ENCODE measurements at places on chromosomes 1 and 21.

DNA sequence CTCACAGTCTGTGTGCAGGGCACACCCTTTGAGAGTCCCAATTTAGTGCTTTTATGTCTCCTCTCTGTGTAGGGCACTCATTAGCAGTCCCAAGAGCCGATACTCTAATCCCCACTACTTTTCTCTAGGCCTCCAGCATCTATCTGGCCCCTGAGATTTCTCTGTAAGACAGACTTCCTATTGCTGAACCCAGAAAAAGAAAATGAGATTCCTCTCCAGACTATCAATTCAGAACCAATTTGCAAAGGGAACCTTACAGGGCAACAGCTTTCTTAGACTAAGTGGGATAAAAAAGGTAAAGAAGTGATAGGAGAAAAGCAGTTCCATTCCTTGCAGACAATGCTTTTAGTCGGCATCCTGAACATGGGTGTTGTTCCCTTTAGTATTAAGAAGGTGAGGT, 172.2 kb downstream of the EDEM3 start:
- no peak for DNase-seq

DNA sequence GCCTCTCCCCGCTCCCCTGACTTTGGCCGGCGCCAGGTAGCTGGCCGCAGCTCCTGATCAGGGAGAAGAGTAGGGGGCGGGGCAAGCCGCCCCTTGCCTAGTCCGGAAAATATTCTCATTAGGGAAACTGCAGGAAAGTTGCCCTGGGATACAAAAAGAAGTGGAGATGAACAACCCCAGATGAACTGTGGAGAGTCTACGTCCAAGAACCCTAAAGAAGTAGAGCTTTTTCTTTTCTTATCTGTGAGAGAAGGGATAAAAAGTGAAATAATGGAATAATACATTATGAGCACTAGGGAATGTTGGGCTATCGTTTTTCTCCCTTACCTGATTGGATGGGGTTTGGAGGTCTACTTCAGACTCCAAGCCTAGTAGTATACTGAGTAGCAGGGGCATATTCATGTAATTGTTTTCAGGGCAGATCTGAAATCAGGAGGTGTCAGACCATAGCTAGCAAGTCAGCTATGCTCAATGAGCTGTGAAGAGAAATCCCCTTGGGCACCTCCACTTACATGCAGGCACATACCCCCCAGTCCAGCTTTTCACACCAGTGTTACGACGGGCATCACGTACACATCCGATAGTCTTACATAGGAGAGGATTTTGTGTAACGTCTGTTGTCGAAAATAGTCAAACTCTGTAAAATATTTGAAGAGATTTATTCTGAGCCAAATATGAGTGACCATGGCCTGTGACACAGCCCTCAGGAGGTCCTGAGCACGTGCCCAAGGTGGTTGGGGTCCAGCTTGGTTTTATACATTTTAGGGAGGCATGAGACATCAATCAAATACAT, 1.7 kb upstream of the DUSP10 start:
- no peak for DNase-seq

DNA sequence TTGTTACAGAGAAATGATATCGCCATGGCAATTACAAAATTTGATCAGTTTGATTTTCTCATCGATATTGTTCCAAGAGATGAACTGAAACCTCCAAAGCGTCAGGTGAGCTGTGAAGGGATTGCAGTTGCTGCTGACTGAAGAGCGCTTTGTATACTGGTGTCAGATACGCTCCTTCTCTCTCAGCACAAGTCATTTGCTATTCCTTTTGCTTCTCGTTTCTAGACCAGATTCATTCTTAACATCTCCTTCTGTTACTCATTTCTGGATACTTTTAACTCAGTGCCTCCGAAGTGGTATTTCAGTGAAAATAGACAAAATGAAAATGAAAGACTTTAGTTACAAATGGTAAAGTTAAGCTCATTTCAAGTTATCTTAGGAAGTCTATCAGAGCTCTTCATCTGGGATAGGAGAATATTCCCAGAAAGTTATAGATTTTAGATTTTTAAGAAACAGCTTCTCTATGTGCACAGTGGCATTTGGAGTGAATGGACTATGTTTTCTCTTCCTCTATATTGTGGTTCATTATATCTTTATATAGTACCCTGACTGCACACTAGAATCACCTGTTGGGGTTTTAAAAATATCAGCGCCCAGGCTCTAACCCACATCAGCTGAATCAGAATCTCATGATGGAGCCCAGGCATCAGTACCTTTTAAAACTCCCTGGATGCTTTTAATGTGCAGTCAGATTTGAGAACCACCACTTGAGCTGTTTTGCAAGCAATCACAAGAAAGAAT, 30.3 kb upstream of the KCNQ4 start:
- no peak for DNase-seq

DNA sequence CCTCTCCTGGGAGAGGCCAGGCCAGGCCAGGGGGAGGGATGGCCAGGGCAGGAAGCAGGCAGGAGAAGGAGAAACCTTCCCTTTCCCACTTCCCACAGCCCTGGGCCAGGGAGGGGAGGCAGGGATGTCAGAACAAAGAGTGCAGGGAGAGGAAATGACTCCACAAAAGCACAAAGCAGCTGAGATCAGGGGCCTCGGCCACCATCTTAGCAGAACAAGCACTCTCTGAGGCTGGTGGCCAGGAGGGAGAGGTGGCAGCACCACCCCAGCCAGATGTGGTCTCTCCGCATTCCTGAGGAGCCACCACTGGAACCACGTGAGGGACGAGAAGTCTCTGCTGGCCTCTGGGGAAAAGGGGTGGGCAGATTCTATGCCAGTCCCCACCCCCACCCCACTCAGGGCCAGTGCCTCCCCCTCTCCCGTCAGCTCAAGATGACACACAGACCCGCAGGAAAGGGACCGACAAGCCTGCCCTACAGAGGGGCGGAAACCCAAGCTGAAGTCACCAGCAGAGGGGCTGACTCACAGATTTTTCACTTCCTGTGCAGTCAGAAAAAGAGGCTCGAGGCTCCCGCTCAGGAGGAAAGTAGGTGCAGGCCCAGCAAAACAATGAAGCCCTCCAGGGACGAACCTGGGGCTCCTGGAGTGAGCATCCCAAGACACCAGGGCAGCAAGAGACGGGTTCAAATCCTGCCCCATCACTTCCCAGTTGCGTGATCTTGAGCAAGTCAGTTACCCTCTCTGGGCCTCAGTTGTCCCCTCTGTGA, 24.1 kb upstream of the ALDH4A1 start:
- peak; percentile 91 for DNase-seq

GRCh38 chr1:222331765-222332164, 216.1 kb downstream of the HHIPL2 start:
- no peak for DNase-seq

DNA sequence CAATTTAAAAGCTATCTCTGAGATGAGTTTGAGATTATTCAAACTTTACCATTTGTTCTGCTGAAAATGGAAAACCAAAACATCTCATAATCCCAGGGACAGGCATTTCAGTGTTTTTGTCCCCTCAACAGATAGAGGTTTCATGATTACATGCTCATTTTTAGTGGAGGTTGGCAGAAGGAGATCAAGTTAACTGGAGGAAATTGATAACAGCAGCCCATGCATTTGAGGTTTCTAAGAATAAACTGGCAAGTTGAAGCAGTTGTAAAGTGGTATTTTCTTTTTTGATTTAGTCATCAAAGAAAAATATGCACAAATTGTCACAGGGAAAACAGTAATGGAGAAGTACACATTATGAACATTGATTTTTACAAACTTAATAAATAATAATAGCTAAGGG, 205.8 kb downstream of the PLA2G4A start:
- DNase-seq: no peak

DNA sequence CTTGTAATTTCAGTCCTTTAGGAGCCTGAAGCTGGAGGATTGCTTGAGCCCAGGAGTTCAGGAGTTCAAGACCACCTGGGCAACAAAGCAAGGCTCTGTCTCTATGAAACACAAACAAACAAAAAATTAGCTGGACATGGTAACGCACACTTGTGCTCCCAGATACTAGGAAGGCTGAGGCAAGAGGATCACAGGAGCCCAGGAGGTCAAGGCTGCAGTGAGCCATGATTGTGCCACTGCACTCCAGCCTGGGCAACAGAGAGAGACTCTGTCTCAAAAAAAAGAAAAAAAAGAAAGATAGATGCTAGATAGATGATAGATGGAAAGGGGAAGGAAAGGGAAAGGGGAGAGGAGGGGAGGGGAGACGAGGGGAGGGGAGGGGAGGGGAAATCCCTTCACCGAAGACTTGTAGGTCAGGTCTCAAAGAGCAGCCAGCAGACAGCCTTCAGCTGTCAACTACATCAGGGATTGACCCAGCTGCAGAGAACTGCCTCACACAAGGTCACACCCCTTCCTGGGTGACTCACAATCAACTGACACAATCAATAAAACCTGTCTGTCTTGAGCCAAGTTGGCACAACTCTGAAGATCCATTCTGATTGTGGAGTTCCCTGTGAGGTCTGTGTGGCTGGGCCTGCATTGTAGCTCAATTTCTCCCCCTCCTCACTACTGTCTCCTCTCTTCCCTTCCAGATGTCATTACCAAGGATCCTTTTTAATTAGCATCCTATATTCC, 200.6 kb downstream of the RGS7 start:
- DNase-seq: no peak

DNA sequence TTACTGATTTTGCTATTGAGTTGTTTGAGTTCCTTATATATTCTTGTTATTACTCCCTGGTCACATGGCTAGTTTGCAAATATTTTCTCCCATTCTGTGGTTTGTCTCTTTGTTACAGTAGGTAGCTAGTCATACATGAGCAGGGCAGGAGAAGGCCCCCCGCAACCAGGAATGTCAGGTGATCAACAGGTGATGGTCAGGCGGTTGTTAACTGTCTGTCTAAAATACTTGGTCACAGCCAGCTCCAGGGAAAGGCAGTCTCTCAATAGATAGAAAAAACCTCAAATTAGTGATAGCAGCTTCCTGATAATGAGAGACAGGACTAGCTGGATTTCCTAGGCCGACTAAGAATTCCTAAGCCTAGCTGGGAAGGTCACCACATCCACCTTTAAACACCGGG, 217.9 kb downstream of the RHOU start:
- DNase-seq: no peak

DNA sequence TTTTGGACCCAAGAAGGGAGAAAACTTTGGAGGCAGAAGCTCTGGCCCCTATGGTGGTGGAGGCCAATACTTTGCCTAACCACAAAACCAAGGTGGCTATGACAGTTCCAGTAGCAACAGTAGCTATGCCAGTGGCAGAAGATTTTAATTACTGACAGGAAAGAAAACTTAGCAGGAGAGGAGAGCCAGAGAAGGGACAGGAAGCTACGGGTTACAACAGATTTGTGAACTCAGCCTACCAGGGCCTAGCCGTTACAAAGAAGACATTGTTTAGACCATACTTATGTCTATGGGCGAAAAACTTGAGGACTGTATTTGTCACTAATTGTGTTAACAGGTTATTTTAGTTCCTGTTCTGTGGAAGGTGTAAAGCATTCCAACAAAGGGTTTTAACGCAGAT, 10.4 kb upstream of the ACOT11 start:
- DNase-seq: no peak

DNA sequence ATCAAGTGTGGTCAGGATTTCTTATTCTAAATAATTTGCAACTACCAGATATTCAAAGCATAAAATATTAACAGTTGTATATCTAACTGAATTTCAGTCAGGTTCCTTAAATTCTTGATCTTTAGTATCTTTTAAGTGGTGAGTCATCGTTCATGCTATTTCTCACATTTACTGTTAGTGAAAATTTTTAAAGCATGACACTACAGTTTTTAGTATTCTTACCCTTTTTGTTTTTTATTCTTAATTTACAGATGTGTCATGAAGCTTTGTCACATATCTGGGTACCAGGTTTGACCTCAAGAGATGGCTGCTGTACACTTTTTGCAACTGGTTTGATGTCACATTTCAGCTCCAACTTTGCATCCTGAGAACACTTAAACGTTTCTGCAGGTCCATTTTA, 12.7 kb downstream of the AKIRIN1 start:
- no peak for DNase-seq

- no peak for DNase-seq
Measured at GRCh38 chr1:67335411-67335810, 27.7 kb downstream of the IL12RB2 start.

- DNase-seq: no peak
Measured at GRCh38 chr1:26618561-26618960, 77.3 kb upstream of the ARID1A start.

DNA sequence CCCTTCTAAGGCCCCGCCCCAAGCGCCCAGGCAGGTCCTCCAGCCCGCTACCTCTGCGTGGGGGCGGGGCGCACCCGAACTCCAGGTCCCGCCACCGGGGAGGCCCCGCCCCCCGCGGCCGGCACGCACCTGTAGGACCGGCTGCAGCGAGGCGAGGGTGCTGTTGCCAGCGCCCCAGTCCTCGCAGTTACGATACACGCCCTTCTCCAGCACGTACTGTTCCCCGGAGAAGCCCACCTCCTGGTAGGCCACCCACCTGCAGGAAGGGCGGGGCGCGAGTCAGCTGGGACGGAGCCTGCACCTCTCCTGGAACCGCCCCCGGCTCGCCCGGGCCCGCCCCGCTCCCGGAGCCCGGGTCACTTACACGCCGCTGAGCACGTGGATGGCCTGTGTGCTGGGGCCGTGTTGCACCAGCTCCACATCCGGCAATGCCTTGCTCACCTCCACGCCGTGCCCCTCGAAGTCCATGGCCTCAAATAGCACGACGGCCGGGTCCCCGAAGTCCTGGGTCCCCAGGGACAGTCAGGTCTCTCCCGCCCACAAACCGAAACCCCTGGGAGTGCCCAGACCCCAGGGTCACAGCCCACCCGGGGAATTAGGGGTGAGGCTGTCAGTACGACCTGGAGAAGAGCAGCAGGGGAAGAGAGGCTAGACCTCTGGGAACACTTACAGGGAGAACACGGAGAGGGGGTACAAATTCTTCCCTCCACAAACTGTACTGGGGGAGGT, 17.3 kb downstream of the CRYBG2 start:
- peak; percentile 88 for DNase-seq

GRCh38 chr1:87225171-87225570, 103.5 kb upstream of the LMO4 start:
- no peak for DNase-seq

DNA sequence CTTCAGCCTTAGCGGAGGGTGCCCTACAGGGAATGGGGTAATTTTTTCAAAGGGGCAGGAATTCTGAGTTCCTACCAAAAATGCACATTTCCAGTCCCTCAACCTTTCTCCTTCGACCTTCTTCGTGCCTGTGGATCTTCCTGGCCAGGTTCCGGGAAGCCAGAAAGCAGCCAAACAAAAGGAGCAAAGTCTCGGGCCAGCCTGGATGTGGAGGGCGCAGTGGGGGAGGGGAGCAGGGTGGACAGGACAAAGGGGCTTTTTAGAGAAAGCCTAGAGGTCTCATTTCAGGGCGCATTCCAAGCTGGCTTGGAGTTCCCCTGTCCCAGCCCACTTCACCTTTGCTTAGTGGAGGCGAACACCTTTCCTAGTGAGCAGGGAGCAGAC, 2.9 kb upstream of the INAVA start:
- DNase-seq: no peak

- no peak for DNase-seq
Measured at GRCh38 chr1:230011333-230012092, 55.5 kb upstream of the GALNT2 start.

DNA sequence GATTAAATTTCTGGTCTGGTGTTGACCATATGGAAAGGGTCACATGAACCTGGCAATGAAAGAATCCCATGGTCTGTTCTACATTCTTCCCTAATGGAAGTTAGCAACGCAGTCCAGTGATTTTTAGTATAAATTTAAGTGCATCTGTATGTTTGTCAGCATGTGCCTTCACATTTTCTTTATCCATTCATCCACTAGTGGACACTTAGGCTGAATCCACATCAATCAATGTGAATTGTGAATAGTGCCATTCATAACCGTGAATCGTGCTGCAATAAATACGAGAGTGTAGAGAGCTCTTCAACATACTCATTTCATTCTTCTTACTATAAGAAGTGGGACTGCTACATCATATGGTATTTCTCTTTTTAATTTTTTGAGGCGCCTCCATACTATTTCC, 12.7 kb upstream of the IFI16 start:
- DNase-seq: no peak

Measured in activated CD4-positive, alpha-beta T cell treated with anti-CD3 and anti-CD28 coated beads for 48 hours (primary cell).